ENCODE measurements at places on chromosomes 2 and 18.

GRCh38 chr2:28624436-28624792 lies 127.2 kb upstream of the PPP1CB start:
- DNase-seq, result no peak

DNA sequence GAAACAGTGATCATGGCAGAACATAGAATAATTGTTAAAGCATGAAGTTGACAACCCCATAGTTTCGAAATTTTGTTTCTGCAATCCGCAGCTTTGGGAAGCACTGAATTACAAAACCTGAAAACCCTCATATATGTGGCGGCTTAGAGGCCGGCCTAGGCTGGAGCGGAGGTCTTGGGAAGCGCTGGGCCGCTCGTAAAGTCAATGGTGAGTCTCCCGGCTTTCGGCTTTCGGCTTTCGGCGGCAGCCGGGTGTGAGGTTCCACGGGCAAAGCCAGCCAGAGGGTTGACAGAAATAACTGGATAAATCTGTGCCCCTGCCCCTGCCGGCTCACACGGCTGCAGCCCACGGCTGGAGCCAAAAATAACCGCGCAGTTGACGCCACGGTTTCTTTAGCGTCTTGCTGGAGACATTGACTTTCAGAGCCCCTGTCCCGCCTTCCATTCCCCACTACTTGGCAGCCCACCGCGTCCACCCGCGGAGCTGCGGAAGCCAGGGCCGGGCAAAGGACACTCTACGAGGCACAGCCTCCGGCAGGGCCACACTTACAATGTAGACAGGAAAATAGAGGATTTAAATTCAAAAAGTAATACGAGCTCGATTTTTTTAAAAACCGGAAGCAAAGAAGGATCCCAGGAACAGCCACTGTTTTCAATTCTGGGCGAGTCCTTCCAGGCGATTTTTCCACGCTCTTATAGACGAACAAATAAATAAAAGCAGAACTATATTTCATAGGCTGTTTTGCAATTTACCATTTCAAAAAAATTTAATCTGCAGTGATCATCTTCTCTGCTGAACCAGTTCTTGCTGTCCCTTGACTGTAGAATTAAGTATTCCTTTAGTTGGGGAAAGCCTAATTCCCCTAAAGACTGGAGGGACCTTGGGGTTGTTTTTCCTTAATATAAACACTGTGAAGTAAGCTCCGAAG lies 28.3 kb upstream of the ATP6V1B1 start:
- no peak for DNase-seq

GRCh38 chr18:75214766-75215510 lies 4.3 kb downstream of the TSHZ1 start:
- no peak for DNase-seq

GRCh38 chr18:44996261-44996660 lies 315.6 kb downstream of the SETBP1 start:
- DNase-seq, result no peak

GRCh38 chr2:196376984-196377877 lies 205.9 kb upstream of the STK17B start:
- DNase-seq, result no peak

DNA sequence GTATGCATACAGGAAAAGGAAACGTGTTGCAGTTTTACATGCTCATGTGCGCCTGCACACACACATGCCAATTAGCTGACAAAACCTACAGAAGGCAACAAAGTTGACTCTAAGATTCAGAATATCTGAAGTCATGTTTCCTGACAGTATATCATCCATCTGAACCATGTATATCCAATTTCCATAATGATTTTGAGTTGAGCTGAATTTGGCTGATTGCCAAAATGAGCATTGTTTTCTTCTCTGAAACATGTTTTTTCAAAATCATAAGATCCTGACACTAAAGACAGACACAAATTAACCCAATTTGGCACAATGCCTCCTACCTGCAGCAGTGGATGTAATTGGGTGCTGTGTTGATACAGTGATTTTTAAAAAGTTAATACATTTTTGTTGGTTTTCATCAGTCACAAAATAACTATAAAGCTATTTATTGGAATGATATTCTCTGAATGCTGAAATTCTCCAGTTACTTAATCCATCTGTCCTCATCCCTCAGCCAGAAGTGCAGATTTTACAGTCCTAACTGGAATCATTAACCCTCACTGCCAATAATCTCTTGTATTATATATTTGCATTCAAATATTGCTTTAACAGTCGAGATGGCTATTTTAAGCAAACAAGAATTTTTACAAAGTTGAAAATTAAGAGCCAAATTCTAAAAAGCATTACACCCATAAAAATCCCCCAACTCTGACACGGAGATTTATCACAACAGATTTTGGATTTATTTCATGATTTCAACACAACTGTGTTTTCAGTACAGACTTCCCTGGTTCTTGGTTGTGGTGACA lies 161.7 kb upstream of the LMAN1 start:
- no peak for DNase-seq

- no peak for DNase-seq
Observed at GRCh38 chr2:160934991-160935390, 225.2 kb upstream of the TANK start.

- no peak for DNase-seq
Observed at GRCh38 chr2:18752667-18753422, 163.5 kb upstream of the NT5C1B start.

DNA sequence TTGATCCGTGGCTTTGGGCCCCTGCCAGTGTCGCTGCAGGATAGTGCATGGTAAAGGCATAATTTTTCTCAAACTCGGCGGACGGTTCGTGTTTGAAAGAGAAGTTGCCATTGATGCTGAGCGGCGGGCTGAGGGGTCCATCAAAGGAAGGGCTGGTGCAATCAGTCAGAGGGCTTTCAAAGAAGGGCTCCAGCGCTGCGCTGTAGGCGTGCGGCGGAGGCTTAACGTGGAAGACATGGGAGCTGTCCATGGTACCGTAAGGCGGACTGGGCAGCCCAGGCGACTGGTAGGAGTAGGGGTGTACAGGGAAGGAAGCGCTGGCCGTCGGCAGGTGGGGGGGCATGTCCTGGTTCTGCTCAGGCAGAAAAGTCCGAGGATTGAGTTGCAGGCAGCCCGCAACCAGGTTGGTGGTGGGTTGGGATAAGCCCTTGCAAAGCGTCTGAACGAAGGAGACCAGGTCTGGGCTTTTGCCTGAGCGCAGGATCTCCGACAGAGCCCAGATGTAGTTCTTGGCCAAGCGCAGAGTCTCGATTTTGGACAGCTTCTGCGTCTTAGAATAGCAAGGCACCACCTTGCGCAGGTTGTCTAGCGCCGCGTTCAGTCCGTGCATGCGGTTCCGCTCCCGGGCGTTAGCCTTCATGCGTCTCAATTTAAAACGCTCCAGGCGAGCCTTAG lies 2.3 kb downstream of the NEUROD1 start:
- peak; percentile 73 for DNase-seq

DNA sequence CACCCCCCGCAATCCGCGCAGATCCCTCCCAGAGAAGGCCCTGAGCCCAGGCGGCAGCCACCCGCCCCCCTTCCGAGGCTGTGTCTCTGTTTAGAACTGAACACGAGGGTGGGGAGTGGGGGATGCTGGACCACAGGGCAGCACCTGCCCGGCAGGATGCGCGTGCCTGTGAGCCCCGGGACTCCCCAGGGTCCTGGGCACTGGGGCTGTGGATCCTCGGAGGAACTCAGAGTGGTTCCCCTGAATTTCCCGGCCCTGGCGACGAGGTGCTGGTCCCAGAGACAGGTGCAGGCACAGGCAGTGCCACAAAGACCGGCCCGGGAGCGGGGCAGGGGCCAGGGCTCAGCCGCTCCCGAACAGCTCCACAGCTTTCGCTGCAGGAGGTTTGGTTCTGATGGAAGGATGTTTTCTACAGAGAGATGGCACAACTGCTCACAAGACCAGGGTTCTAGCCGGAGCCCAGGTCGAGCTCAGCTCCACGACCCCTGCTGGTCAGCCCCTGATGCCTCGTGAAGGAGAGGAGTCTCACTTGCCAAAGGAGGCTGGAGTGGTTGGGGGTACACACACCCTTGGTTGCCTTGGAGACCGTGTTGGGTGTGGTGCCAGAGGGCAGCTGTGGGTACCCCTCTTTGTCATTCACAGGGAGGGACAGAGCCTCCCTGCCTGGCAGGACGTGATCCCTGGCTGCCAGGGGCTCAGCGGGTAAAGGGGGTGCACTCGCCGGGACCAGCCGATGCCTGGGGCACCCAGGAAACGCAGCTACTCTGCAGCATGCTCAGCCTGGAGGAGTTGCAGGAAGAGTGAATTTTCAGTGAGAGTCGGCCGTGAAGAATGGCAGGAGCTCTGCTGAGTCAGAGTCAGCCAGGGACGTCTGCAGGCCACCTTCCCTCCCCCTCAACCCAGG lies 4.4 kb upstream of the NEU4 start:
- peak; percentile 33 for DNase-seq

DNA sequence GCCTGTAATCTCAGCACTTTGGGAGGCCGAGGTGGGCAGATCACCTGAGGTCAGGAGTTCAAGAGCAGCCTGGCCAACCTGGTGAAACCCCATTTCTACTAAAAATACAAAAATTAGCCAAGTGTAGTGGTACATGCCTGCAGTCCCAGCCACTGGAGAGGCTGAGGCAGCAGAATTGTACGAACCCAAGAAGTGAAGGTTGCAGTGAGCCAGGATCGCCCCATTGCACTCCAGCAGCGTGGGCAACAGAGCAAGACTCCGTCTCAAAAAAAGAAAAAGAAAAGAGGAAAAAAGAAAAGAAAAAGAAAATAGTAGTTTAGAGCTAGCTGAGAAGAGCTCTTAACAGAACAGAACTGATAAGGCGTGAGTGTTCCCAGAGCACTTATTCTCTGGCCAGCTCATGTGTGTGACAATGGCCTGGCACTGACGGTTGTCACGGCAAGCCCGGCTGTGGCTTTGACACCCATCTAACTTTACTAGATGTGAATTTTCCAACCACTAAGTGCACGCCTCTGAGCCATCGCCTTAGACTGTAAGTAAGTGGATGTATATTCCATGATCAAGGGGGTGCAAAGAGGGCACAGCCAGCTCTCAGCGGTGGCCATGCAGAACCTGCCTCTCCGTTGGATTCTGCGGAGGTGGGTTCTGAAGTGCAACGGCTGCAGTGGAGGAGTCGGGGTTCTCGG lies 80.0 kb downstream of the ZNF516 start:
- DNase-seq, result no peak

DNA sequence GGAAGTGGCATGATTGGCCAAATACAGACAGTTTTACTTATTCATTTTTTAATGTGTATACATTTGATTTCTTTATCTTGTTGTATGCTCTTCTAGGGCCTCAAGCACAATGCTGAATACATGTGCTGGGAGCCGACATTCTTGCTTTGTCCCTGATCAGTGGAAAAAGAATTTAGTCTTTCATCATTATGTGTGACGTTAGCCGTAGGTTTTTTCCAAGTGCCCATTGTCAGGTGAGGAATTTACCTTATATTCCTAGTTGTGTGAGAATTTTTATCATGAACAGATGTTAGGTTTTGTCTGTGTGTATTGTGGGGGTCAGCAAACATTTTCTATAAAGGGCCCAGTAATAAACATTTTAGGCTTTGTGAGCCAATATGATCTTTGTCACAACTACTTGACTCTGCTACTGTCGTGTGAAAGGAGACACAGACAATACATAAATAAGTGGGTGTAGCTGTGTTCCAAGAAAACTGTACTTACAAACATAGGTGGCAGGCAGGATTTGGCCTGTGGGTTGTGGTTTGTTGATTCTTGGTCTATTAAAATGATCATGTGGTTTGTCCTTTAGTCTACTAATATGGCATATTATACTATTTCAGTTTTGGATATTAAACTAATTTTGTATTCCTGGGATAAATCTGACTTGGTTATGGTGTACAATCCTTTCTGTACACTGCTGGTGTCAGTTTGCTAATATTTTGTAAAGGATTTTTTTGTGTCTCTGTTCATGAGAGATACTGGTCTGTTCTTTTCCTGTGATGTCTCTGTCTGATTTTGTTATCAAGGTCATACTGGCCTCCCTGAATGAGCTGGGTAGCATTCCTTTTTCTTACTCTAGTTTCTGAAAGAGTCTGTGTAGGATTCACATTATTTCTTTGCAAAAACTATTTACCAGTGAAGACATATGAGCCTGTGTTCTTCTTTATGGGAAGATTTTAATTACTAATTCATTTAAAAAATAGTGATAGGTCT lies 132.2 kb upstream of the SMAD7 start:
- no peak for DNase-seq

- no peak for DNase-seq
Observed at GRCh38 chr2:158458617-158458920, 1.8 kb downstream of the PKP4 start.

- DNase-seq, result no peak
Observed at GRCh38 chr2:241867776-241868420, 1.6 kb upstream of the RTP5 start.

DNA sequence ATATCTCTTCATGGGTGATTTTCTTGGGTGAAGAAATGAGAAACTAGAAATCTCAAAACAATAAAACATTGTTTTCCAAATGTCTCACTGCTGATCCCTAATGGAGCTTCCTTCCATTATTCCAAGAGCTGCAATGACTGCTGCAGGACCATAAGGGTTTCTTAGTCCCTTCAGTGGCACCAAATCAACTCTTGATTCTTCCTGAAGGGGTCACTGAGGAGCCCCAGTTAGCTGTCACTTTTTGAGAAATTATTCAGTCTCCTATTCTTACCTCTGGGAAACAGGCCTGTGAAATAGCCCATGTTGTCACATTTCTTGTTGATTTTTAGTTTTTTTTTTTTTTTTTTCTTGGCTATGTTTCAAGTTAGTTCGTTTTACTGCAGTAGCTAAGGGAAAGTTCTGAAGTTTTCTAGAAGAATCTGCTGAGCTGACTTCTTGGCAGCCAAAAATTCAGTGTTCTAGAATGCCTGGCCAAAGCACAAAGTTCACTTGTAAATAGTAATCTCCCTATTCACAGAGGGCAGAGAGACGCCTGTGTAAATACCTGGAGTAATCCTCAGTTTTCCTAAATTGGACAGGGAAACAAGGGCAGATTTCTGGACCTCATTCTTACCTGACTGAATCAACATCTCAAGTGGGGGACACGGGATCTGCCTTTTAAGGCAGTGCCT lies 480.0 kb downstream of the RIT2 start:
- DNase-seq, result no peak

- no peak for DNase-seq
Observed at GRCh38 chr2:54770676-54771075, 47.2 kb downstream of the EML6 start.

DNA sequence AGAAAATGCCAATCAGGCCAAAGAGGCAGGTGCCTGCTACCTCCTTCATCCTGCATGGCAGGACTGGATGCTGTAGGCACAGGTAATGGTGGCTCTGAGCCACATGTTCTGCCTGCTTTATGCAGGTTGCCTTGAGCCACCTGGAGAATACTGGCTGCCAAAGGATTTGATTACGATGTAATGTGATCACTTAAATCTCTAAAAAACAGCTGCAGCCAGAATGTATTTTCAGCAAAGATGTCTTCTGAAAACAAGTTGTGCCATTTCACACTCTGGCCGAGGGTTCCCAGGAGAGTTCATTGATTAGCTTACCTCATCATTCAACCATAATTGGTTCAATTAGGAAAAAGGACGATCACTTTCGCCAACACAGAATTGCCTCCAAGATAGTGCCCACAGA lies 17.9 kb upstream of the MSGN1 start:
- DNase-seq, result no peak
